ENCODE measurements at places on chromosomes 2 and 18.

DNA sequence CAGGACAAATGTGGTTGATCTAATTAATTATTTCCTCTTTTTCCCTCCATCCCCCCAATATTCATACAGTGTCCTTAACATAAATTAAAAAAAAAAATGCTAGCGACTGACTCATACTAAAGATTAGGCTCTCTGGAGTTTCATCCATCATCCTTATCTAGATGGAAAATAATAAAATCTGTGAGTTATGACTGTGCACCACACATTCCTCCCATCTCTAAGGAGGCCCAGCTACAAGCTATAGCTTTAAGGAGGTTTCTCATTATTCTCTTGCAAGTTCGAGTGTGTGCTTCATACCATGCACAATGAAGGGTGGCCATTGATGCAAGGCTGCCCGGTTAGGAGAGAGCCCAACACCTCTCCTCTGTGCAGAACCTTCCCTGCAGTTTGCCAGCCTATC, 77.3 kb downstream of the XDH start:
- DNase-seq, result no peak

DNA sequence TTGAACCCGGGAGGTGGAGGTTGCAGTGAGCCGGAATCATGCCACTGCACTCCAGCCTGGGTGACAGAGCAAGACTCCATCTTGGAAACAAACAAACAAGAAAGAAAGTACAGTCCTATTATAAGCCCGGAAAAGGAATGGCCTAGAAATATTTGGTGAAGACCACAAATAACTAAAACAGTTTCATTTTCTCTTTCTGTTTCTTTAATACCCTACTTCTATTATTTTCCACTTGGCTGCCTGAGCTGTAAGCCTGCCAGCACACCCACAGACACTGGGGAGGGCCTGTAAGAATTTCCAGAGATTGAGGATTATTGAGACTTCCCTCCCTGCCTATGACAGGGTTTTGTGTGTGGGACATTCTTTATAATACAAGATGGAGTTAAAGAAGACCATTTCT, 188.0 kb upstream of the DCC start:
- DNase-seq, result no peak

- no peak for DNase-seq
Observed at GRCh38 chr2:176514805-176515500, 245.7 kb downstream of the MTX2 start.

- DNase-seq, result no peak
Observed at GRCh38 chr18:61637905-61638595, 254.8 kb downstream of the RNF152 start.

GRCh38 chr2:10009271-10009810, 34.0 kb upstream of the KLF11 start:
- no peak for DNase-seq

DNA sequence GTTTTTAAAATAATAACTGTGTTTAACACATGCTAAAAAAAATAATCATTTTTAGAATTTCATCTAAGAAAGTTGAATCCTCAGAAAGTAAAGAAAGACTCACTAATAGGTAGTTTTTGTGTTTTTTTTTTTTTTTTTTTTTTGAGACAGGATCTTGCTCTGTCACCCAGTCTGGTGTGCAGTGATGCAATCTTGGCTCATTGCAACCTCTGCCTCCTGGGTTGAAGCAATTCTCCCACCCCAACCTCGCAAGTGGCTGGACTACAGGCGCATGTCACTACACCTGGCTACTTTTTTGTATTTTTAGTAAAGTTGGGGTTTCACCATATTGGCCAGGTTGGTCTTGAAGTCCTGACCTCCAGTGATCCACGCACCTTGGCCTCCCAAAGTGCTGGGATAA, 7.1 kb downstream of the CKAP2L start:
- DNase-seq, result no peak

DNA sequence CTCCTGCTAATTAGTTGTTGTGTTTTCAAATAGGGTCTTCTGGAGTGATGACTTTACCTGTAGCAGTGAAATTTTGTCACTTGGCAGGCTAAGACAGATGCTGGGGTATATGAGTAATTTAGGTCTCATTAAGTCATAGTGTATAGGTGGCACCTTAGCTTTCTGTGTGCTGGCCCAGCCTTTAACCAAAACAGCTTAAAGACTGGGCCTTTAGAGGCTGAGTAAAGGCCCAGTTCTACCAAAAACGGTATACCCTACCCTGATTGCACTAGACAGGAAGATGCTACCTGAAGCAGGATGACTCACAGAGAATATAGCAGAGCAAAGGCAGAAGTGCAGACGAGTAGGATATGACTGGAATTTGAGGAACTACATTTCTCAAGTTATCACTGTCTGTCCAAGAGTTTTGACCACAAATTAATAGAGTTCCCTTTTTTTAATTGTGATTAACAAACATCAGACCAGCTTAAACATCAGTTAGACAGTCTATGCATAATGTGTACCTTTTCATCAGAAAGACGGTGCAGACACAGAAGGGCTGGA, 337.9 kb upstream of the SALL3 start:
- DNase-seq, result no peak

- no peak for DNase-seq
Observed at GRCh38 chr2:128622371-128622770, 303.7 kb upstream of the HS6ST1 start.

GRCh38 chr18:32358075-32358474, 112.6 kb downstream of the GAREM1 start:
- DNase-seq, result no peak

- no peak for DNase-seq
Observed at GRCh38 chr2:162729469-162729868, 109.1 kb downstream of the KCNH7 start.

GRCh38 chr2:20120569-20121416, 69.4 kb upstream of the LAPTM4A start:
- DNase-seq, result no peak

DNA sequence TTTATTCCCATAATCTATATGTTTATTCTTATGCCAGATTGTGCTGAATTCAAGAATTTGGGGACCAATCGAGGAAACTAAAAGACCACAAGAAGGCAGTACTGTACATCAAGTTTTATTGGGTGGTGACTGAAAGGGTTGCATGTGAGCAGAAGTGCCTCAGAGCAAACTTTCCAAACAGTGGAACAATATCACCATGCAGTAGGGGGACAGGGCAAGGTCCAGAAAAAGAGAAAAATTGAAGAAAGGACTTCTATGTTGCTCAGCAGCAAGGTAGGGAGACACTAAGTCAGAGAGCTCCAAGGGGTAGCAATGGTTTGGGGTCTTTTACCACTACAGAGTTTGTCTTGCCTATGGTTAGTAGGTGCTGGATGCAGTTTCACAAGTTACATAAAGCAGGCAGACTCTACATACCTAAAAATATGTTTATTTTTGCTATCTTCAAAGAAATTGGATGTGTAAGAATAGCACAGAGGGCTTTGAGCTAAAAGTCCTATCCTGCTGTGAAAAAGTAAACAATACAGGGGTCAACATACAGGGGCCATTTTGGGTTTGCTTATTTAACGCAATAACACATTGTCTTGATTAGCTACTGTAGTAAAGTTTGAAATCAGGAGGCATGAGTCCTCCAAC, 43.8 kb upstream of the ZBTB14 start:
- DNase-seq, result no peak

DNA sequence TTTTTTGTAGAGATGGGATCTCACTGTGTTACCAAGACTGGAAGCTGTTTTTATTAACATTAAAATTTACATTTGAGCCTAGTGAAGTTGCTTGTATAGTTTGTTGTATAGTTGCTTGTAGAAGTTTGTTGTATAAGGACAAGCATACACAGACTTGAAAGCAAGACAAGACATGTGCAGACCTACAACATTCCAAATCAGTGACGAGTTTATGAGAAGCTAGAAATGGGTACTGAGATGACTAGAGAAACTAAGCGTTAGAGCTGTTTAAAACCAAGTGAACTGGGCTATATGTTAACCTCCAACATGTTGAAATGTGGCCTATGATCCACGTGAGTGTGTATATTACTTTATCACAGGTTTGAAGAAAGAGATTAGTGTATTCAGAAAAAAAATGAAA, 39.1 kb downstream of the ABCB11 start:
- no peak for DNase-seq

DNA sequence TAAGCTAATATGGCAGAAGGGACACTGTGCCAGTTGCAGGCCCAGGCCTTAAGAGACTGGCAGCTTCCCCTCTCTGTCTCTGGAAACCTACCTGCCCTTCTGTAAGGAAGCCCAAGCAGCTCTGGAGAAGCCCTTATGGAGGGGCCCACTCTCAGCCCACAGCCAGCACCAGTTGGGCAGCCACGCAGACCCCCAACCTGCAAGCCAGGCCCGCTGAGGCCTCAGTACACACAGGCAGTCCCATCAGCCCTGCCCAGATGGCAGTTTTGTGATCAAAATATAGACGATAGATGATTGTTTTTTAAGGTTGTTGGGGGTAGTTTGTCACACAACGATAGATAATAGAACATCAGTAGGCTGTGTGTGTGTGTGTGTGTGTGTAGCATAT, 36.8 kb upstream of the ALPP start:
- DNase-seq, result no peak

DNA sequence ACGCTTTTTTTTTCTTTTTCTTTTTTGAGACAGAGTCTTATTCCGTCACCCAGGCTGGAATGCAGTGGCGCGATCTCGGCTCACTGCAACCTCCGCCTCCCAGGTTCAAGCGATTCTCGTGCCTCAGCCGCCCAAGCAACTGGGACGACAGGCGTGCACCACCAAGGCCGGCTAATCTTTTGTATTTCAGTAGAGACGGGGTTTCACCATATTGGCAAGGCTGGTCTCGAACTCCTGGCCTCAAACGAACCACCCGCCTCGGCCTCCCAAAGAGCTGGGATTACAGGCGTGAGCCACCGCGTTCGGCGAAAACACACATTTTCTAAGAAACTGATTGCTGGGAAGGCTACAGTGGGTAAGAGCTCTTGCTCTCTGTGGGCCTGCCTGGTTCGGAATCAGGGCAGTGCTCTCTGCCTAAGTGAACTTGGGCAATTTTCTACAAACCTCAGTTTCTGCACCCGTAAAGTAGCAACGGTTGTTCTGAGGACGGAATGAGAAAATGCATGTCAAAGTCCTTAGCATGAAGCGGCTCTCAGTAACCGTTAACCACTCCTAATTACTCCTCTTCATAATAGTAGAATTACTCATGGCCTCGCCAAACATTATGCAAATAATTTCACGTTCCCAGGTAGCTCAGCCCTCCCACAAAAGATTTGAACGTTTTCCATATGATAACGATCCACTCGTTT, 1.0 kb upstream of the PMAIP1 start:
- DNase-seq, result no peak

- DNase-seq, result no peak
Observed at GRCh38 chr2:74291886-74292621, 51.2 kb downstream of the SLC4A5 start.

GRCh38 chr2:186605041-186605440, 15.2 kb downstream of the ITGAV start:
- DNase-seq, result no peak

- DNase-seq, result no peak
Observed at GRCh38 chr2:98334439-98335078, 11.7 kb upstream of the CNGA3 start.

DNA sequence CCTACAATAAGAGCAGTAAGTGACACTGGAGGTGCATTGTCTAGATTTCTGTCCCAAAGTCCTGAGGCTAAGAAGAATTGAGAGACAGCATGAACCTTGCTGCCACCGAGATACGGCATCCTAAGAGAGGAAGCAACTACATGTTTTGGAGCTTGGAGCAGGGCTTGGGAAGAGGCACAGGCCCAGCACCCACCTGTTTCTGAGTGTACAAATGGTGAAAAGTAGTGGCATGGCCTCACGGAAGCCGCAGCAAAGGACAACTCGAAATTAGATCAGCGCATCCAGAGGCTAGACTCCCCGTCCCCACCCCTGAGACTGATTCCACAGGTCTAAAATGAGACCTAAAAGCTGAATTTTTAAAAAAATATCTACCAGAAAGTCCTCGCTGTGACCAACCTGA, 127.5 kb downstream of the PTGR3 start:
- no peak for DNase-seq

GRCh38 chr2:96550787-96551604, 14.4 kb downstream of the ARID5A start:
- DNase-seq, result no peak

DNA sequence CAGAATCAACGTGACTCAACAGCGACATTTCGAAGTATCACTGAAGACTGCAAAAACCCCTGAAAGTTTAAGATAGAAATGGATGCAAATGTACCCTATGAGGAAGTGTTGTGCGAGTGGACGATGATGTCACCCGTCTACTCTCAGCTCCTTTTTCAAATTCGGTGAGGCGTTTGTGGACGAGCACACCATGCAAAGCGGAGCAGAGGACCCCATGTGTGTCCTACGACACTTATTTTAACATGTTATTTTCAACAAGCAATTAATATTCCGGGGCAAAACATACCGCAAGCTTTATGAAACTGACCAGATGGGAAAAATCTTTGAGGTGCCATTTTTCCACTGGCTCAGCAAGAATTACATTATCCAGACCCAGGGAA, 2.0 kb downstream of the PXDN start:
- no peak for DNase-seq

DNA sequence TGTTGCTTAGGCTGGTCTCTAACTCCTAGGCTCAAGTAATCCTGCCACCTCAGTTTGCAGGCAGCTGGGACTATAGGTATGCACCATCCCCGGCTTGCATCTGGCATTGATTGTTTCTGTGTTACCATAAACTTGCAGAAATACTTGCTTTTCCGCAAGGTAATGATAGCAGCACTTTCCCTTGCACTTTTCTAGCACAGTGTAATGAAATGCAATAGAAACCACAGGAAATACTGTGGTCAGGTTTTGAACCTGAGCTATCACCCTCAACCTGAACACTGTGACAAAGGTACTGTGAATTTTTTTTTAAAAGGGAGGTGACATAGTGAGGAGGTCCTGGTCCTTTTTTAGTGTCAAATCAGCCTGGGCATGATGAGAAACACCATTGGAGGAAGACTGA, 38.3 kb downstream of the DHRS9 start:
- DNase-seq, result no peak

DNA sequence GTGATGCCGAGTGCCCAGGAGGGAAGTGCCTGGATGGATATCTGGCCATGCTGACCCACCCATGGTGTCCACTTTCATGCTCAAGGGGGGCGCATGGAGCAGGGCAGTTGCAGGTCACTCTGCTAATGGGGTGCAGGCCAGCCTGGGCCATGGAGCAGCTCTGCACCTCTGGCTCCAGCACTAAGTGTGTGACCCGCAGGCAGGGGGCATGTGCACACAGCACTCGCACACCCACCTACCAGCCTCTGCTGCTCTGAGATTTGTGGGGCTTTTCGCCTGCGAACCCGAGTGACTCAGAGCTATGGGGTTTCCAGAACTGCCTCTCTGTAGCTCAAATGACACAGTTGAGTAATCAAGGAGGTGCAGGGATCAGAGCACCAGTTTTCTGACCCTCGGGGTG, 66.2 kb downstream of the CYP26B1 start:
- DNase-seq, result no peak

DNA sequence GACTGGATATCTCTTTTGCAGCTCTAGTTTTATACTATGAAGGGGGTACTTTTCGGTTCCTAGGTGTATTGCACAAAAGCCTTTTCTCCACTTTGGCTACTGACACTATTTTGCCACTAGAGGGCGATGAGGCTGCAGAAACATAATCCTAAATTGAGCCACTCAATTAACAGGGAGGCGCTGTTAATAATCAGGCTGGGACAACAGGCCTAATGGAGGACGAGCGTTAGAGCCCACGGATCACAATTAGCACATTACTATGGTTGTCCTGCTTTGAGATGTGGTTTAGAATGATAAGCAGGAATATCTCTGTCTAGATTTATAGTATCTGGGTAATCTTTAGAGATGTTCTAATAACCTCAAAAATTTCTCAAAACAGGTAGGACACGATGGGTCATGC, 62.2 kb upstream of the PMAIP1 start:
- DNase-seq, result peak; percentile 41

Measured in stimulated activated CD4-positive, alpha-beta T cell treated with anti-CD3 and anti-CD28 coated beads, Interleukin-1b, Interleukin-23, amount 100 ng/mL, for 4 hours (primary cell).